ENCODE measurements at places on chromosomes 7 and 10.

GRCh38 chr10:125264757-125265578 is 104.6 kb upstream of the CTBP2 start:
- no peak for DNase-seq

DNA sequence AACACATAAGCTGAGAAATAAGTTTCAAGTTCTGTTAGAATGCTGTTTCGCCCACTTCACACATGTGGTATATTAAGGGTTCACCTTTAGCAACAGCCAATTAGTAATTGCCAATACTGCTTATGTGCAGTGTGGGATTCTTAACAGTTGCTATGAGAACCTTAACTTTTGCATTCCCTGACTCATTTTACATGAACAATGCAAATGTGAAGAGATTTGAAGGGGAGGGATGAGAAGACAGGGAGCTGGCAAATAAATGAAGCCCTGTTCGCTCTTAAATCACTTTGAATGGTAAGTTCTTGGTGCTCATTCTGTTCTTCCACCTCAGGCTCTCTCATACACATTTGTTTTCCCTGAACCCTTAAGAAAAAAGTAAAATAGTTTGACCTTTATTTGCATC is 82.3 kb downstream of the LRRC4 start:
- DNase-seq, result no peak

GRCh38 chr10:109062371-109062770 is 860.9 kb downstream of the XPNPEP1 start:
- no peak for DNase-seq

DNA sequence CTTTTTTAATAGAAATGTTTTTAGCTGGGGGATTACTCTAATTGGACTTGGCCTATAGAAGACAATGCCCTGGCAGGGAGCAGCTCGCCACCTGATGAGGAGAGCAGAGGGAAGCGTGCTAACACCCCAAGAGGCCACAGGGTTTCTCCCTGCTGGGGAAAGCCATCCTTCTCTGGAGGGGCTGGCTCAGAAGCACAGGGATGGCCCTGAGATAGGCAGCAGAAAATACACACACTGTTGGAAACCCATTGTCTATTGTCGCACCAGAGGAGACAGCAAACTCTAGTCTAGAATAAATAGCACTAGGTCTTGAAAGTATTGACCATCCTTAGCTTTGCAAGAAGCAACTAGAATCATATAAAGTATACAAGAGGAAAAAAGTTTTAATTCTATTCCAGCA is 5.4 kb downstream of the COBL start:
- DNase-seq, result no peak

DNA sequence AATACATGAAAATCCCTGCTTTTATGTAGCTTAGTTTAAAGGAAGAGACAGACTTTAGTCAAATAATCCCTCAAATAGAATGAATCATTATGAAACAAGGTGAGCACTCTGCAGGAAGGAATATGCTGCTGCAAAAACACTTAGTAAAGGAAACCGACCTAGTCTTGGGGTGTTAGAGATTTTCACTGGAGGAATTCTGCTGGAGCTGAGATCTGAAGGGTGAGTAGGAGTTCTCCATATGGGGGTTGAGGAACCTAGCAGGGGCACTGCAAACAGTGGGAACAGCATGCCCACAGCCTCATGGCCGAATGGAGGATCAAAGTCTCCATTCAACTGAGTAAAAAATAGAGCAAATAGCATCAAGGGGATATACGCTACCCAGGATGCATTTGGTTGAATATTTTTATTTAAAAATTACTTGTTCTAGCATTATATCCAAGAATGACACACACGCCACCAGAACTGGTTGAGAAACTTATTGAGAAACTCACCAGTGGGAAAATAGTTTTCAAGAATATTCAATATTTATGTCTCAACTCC is 3.5 kb downstream of the ITIH2 start:
- no peak for DNase-seq

GRCh38 chr10:133400624-133401424 is 6.9 kb downstream of the MTG1 start:
- DNase-seq, result no peak

DNA sequence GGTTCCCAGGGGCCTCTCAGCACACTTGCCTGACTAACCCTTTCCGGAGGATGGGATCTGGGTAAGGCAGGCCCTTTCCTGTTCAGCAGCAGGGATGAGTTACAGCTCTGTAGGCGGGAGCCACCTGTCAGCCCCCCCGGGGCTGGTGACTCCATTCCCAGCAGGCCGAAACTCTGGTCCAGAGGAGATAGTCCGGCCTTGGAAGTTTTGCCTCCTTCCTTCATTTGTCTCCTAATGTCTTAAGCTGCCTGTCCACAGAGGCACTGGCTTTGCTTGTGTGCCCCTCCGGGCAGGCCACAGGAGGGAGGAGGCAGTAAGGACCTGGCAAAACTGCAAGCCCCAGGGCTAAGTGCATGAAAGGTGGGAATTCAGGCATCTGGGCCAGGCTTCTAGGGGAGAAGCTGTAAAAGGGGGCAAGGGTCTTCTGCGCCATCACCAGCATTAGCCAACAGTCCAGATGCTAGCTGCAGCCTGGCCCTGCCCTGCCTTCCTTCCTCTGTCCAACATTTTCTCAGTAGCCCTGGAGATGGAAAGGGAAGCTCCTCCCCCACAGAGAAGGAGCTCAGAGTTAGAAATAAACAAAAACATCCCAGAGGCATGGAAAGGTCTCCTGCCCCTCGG is 1.2 kb downstream of the ADIRF start:
- no peak for DNase-seq

- DNase-seq, result no peak
These were observed 219.7 kb downstream of the MTERF1 start for GRCh38 chr7:91660734-91661356.

DNA sequence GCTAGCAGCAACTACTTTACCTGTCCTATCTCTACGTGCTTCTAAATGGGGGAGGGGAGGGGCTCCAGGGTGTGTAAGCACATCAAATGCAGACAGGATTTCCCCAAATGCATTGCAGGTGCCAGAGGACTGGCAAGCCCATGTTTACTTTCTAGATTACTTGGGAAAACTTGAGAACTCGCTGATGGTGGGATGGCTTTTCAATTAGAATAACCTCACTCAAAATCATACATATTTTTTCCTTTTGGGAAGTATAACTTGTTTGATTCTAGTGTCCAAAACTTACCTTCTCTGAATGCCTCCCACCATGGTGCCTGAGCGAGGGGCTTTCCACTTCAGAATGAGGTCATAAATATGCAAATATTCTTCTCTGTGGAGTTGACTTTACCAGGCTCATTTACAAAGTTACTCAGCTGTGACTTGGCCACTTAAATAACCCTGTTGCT is 191.3 kb upstream of the RHOBTB1 start:
- DNase-seq, result no peak

- DNase-seq, result no peak
These were observed 42.8 kb upstream of the TNS3 start for GRCh38 chr7:47624689-47625088.

- DNase-seq, result no peak
These were observed 560.8 kb downstream of the POM121L12 start for GRCh38 chr7:53596230-53596629.

DNA sequence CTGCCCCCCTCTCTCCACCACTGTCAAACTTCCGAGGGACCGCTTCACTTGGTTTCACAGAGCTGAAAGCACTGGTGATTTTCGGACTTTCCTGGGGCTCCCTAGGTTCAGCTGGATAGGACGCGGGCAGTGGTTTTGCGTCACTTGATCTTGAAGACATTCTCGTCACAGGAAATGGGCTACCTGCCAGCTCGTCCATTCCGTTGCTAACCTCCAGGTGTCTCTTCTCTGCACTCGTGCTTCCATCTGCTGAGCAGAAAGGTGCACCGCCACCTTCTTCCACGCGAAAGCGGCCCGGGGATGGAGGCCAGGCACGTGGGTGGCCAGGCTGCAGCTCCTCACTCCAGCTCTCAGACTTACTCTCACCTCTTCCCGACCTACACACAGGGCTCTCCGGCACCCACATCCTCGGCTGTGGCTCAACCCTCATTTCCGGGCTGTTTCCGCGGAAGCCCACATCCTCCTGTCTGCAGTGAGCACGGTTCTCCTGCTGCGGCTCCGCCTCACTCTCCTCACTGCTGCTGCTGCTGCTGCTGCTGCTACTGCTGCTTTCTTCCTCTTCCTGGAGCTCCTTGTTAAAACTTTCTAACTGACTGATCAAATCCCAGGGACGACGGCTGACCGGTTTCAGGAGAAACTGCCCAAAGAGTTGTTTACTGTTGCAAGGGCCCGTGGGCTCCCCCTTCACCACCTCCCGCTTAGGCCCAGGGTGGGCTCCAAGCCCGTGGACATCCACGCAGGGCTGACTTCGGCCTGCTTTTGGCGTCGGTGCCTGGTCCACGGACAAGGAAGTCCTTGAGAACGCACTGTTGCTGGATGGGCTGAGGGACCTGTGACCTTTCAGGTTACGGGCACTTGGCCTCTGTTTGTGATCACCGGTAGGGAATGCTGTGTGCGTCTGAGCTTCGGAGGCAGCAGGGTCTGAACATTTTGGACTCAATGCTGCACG is 32.1 kb downstream of the JCAD start:
- peak; percentile 80 for DNase-seq

- no peak for DNase-seq
These were observed 1.2 kb upstream of the ADD3 start for GRCh38 chr10:110006358-110007160.

DNA sequence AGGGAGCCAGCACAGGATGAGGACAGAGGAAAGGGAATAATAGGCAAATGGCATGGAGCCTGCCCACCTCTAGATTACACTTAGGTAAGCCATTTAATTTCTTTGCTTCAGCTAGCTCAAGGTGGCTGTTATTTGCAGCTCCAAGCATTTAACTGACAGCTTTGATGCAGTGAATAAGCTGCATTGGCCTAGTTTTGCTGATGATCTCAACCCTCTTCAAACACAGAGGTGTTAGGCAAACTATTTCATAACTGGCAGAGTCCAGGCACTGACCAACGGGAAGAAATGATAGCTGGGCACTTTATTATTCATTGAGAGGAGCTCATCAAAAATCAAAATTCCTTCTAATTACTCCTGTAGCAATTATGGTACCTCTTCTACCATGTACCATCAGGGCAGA is 317.4 kb downstream of the BMPER start:
- no peak for DNase-seq

DNA sequence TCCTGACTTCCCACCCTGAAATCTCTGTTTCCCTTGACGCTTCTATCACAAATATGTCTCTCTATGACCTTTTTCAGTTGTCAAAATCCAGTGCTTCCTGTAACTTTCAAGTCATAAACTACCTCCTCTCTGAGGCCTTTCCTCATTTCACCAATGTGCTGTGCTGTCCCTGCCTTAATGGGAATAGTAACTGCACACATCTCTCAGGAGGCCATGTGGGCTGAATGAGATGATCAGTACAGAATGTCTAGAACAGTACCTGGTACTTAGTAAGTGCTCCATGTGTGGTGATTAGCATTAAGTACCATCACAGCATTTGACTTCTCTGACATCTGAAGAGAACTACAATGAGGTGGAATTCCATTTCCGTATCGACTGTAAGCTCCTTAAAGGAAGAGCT is 588.5 kb downstream of the KCNMA1 start:
- no peak for DNase-seq

DNA sequence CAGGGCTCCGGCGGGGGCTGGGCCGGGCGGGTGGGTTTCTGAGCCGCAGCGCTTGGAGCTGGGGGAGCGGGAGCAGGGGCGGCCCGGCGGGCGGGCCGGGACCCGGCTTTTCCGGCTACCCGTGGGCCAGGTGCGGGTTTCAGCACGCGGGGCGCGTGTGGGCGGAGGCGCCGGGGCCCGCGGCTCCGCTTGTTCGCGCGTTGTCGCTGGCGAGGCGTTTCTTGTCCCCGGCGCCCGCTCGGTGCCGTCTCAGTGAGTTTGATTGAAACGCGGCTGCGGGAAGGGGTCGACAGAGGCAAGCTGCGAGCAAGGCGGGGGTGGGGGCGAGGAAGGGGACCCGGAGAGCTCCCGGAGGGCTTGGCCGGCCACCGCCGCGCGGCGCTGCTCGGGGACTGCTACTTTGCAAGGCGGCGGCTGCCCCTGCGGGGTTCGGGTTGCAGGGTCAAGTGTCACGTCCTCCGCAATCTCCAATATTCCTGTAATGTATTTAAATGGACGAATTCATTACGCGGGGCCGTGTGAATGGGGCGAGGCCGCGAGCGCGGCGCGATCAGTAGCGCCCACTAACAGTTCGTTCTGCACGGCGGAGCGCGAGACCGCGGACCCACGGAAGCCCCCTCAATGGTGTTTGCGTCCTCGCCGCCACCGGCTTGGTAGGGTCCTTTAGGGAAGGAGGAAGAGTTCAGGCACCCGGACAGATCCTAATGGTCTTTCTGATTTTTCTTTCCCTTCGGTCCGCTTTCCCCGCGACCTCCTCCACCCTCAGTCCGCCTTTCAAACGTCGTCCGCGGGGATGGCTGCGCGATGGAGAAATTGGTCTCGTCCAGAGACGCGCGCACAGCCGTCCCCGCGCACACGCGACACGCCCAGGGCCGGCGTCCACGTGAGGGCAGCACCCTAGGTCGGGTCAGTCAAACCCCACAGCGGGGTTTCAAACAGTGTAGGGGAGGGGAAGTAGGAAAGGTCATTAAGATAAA is 76.9 kb downstream of the INSIG1 start:
- DNase-seq, result no peak

GRCh38 chr10:91977491-91977890 is 53.9 kb downstream of the BTAF1 start:
- DNase-seq, result no peak

GRCh38 chr7:80859272-80859970 is 59.4 kb downstream of the SEMA3C start:
- no peak for DNase-seq

DNA sequence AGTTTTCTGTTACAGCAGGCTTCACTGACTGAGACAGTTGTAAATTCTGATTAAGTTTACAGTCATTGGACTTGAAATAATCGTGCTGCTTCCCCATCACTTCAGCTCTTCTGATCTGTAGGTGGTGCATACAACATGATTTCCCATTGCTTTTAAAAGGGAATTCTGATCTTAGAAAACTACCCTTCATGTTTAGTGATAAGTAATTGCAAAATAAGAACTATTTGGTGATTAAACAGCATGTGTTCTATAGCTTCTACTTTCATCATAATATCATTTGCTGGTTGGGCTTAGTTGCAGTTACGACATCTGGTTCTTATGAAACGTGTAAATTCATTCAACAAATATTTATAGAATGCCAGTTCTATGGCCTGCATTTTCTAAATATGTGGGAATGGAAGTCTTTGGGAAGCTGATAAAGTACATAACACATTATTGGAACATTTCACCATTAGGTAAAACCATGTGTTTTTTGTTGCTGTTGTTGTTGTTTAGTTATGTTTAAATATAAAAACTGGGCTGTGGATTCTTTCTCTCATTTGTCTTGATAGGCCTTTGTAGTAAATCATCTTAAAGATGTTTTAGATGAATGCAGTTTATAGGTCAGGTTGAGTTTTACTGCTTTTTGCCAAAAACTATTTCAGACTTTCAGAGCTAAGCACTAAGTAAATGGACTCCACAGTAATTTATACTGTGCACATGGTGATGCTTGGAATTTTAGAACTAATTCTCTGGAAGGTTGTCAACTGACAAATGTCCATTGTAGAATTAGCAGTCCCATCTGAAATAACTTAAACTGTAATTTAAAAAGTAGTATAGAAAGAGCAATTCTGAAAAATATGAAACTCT is 13.1 kb downstream of the GNAI1 start:
- no peak for DNase-seq

- no peak for DNase-seq
These were observed 56.5 kb upstream of the ORC5 start for GRCh38 chr7:104264285-104264684.

GRCh38 chr10:32982293-32982709 is 24.3 kb upstream of the ITGB1 start:
- no peak for DNase-seq

- no peak for DNase-seq
These were observed 3.8 kb downstream of the FAM13C start for GRCh38 chr10:59358576-59358975.

All from activated gamma-delta T cell (primary cell).